ENCODE measurements at places on chromosomes 2 and 18.

GRCh38 chr2:216474925-216475670 lies 23.5 kb upstream of the RPL37A start:
- DNase-seq: no peak

- no peak for DNase-seq
These were observed 110.3 kb downstream of the CMPK2 start for GRCh38 chr2:6755456-6755855.

- no peak for DNase-seq
These were observed 377.5 kb downstream of the OSR1 start for GRCh38 chr2:18980786-18981430.

DNA sequence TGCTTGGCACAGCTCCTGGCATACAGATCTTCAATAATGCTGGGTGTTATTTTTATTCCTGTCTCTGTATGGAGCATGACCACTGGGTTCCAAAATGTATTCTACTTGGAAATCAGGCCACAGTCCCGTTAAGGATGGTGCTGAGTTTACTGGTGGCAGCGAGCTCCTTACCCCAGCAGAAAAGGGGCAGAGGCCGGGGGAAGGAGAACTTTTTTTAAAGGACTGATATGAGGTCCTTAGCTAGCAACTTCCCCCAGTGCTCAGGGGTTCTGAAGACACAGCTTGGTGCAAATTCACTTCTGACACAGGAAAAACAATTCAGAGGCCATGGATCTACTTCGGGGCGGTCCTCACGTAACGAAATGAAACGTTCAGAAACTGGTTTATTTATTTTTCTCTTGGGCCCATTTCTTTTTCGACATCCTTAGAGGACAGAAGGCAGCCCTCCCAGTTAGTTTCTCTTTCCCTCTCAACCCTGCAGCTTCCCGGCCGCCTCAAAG lies 872 bp downstream of the RDH14 start:
- no peak for DNase-seq

- DNase-seq: no peak
These were observed 156.1 kb downstream of the LDLRAD4 start for GRCh38 chr18:13374468-13375301.

- DNase-seq: peak; percentile 54
These were observed 1.2 kb downstream of the MEX3C start for GRCh38 chr18:51196118-51196810.

- no peak for DNase-seq
These were observed 138.2 kb downstream of the UBR3 start for GRCh38 chr2:169965495-169965894.

DNA sequence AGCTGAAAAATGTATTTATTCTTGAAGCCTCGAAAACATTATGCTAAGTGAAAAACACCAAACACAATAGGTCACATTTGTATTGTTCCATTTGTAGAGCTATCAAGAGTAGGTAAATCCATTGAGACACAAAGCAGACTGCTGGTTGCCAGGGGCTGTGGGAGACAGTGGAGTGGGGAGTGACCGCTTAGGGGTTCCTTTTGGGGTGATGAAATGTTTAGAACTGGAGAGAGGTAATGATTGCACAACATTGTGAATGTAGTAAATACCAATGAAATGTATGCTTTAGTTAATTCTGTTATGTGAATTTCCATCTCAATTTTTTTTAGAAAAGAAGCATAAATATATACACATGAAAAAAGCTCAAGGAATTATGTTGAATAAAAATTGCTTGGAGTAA lies 15.8 kb downstream of the KCTD18 start:
- DNase-seq: no peak

DNA sequence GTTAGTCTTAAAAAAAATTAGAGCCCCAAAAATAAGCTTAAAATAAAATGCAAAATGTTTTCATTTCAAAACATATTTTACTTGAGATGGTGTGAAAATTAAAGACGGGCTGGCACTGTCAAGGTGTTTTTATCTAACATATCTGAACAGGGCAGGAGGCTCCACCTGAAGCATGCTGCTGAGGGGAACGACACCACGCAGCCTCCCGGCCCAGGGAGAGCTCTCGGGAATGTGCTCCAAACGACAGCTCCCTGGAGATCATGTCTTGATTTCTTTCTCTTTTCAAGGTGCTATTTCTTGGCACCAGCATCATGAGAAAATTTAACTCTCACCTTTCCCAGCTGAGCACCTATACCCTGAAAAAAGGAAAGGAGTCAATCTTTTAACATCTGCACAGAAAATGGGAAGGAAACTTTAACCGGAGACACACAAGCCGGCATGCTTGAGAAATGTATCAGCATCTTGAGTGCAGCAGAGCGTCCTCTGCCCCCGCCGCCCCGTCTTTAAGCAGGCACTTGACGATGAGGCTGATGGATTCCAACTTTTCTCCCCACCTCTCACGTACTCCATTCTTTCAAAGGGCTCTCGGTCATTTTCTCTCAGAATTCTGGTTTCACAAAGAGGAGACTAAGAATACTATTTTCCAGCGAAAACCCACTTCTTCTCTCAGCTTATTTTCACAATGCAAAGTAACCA lies 56.6 kb downstream of the EIPR1 start:
- no peak for DNase-seq

DNA sequence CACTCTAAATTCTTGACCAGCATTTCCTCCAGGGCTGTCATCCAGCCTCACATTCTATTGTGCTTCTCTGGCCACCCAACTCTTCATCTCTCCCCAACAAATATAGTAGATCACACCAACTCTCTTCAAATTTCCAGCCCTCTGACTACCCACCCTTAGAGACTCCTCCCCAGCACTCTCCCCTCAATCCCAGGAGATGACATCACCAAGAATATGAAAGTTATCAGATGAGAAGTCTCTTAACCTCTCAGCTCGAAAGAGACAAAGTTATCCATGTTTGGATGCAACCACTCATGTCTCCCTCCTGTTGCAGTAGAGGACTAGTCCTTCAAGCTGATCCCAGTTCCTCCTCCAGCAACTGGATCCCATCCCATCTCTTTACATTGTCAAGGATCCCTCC lies 47.1 kb downstream of the LBH start:
- no peak for DNase-seq

- no peak for DNase-seq
These were observed 90.9 kb downstream of the LOXHD1 start for GRCh38 chr18:46566111-46566510.

DNA sequence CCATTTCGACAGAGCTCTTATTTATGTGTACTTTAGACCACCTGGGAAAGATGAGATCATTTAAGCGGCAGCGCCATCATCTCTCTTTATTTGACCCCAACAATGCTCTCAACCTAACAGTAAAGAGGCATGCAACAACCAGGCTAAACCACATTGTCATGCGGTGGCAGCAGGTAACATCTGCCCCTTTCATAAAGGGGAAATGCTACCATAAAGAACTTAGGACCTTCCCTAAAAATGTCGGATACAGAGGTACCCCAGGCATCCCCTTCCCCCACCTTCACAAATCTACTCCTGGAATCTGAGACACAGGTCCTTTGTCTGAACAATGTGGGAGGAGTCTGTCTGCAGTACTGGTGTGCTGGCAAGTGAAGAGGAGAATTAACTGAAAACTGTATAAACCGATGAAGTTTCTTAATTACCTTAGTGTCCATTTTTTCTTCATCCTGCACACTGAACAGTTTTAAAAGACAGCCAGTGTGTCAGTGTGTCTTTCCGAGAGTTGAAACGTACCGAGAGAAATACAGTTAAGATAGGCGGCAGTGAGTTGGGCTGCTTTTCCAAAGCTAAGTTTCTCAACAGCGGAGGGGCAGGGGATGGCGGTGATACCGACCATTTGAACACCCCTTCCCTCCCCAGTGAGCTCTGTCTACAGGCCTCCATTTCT lies 1.9 kb downstream of the MEX3C start:
- DNase-seq: peak; percentile 85

DNA sequence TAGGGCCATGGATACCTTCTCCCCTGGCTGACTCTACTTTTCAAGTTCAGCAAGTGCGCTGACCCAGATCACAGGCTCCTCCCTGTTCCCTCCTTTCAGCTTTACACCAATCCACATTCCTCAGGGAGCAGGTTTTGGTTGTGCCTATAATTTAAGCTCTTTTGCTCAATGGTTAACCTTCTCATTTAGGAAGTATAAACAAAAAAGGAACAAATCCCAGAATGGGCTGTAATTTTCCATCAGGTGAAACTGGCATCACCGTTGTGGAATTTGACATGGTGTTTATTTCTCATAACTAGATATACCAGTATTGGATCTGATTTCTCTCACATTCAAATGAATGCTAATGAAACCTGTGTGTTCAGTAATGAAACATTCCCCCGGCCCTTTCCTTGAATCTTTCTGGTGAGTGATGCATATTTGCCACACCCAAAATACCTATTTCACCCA lies 13.6 kb downstream of the STRN start:
- DNase-seq: no peak

DNA sequence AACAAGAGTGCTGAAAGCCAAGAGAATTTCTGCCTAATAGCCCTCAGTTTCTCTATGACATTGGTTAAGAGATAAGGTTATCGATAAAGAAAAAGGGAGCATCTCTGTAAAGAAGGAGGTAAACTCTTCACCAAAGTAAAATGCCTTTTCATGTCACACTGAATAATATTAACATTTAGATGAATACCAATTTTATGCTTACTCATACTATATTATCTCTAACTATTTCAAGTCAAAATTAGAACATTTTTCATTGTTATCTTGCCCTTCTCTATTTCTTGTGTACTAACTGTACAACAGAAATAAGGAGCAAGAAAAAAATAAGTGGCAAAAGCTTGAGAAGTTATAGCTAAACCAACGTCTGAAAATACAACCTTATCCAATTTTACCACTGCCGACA lies 127.5 kb downstream of the EXOC6B start:
- no peak for DNase-seq

- DNase-seq: peak; percentile 10
These were observed 96.9 kb upstream of the TANK start for GRCh38 chr2:161063157-161063945.

- no peak for DNase-seq
These were observed 388.8 kb upstream of the CHAC2 start for GRCh38 chr2:53378791-53379190.

- peak; percentile 3 for DNase-seq
These were observed 26.0 kb upstream of the IL37 start for GRCh38 chr2:112884869-112885505.

DNA sequence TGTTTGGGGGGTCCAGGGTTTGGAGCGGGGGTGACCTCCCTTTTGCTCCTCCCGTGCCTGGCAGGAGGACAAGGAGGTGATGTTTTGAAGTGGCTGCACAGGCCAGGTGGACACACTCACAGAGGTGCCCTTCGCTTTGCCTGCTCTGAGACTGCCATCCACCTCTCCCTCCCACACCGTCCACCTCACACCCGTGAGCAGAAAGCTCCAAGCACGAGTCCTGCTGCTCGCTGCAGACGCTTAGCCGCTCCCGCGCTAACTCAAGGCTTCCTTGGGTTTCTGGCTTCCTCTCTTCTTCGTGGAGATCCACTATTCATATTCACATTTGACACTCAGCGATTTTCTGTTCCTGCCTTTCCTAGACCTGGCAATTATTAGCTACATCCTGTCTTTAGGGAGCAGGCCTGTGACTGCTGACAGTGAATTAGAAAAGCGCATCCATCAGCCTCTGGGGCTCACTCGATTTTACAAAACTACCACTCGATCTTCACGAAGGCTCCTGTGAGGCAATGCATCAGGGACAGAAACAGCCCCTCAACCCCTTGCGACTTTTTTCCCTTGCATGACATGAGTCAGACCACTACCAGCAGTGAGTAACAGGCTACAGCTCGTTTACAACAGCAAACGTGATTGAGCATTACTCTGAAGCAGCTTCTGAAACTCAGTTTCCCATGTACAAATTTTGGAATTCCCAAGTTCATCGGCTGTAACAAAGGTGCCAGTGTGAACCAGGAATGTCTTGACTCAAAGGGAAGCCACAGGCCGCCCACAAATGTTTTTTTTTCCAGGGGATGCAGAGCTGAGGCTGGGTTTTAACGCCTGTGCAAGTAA lies 238.7 kb upstream of the SOX11 start:
- DNase-seq: no peak

- no peak for DNase-seq
These were observed 107.9 kb downstream of the ALPK2 start for GRCh38 chr18:58520969-58521368.

DNA sequence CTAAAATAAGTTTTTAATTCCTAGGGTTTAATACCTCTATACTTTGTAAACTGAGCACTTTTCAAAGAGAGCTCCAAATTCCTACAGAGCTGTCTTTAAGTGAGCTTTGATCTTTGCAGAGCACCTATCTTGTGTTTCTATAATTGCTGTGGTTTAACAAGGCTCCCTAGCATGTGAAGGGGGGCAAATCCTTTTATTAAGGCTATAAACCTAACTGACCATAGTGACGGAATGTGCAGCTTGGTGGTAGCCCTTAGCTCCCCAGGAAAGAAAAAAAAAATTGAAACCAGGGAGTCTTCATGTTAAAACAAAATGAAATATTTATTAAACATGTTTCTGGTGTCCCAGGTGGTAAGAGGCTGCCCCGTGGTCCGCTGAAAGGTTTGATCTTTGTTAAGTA lies 78.6 kb upstream of the ETAA1 start:
- no peak for DNase-seq

DNA sequence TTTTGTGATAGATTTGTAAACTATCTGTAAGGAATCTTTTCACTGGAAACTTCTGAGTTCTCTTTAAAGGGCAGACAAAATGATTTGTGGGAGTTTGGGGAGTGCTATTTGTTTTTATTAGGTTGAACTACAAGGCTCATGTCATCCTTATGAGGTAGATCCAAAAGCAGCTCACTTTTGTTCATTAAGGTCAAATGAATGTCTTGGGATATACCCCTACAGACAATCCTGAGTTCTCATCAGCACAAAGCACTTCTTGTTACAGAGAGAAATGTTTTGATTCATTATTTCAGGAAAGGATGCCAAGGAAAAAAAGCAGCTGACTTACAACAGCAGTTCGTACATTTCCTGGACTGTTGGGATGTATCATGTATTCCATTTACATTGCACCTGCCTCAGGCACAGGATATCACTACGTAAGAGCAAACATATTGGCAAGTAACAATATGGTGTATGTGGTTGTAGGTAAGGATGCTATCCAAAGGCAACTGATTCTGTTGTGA lies 68.9 kb downstream of the DCC start:
- no peak for DNase-seq

- peak; percentile 25 for DNase-seq
These were observed 4.2 kb upstream of the SP100 start for GRCh38 chr2:230411570-230412370.

DNA sequence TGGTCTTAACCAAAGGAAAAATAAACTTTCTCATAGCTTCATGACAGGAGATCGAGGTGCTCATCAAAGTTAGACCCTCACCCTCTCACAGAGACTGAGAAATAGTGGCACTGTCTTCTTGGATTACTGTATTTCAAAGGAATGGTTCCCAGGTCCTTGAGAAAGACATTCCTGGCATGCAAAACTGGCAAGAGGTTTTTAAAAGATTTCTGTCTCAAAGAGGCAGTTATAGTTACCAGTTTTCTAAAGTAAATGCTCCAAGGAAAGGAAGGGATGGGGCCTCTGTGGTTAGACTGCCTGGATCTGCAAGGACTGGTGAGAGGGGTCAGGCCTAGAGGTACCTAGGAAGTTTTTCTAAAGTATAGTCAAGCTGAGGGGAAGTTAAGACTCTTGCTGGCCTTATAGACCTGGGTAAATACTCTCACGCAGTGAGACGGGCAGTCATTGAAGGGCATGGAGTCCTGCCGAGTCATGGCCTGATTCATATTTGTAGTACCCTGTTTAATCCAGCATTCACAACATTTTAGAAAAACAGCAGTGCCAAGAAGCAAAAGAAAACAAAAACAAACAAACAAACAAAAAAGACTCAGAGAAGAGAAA lies 226.1 kb downstream of the DOK6 start:
- no peak for DNase-seq

Measured in NCI-H146 (cell line).